ENCODE measurements at places on chromosomes 7 and 10.

DNA sequence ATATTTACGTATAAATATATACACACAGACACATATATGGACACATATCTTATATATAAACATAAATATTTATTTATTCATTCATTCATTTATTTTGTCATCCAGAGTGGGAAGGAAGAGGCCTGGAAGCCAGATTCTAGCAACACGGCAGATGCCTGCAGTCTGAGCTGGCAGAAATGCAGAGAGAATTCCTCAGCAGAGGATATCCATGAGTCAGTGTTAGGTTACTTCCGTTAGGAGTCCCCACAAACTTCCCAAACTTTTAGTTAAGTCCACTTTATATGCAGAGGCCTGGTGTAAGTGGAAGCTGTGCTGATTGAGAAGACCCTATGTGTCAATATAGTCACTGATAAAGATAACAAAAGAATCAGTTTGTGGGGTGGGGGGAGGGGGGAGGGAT is 89.6 kb downstream of the PPP1R17 start:
- DNase-seq, result no peak

GRCh38 chr10:127740596-127740995 is 3.6 kb downstream of the FOXI2 start:
- DNase-seq, result no peak

DNA sequence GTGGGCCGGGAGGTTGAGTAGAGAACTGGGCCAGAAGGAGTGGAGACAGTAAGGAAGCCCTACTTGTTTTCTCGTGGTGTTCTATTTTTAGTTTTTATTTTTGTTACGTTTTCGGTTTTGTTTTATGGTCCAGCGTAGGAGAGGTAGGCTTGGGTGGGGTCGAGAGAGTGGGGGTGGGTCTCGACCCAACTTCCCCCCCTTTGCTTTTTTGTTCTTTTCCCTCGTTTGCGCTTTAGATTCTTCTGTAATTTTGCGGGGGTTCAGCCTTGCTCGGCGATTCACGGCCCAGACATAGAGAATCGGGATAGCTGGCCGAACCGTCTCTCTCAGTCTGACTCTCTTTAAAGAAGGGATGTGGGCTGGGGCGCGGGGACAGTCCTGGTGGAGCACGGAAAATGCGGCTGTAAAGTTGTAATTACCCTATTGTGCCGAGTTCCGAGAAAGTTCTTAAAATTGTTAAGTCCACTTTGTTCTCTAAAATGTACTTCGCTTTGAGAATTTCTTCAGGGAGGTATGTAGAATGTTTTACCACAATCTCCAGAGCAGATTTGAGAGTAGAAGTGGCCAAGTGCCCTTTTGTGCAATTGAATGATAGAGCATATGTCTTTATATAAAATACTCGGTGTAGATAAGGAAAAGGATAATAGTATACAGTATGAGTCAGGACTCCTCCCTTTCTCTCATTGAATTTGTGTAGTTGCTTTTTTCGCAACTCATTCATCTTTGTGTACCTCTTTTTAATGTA is 816 bp downstream of the DMTF1 start:
- DNase-seq, result peak; percentile 72

- DNase-seq, result peak; percentile 70
Observed at GRCh38 chr10:86535132-86535882, 13.7 kb upstream of the WAPL start.

GRCh38 chr7:127586346-127586745 is 950 bp upstream of the GCC1 start:
- no peak for DNase-seq

DNA sequence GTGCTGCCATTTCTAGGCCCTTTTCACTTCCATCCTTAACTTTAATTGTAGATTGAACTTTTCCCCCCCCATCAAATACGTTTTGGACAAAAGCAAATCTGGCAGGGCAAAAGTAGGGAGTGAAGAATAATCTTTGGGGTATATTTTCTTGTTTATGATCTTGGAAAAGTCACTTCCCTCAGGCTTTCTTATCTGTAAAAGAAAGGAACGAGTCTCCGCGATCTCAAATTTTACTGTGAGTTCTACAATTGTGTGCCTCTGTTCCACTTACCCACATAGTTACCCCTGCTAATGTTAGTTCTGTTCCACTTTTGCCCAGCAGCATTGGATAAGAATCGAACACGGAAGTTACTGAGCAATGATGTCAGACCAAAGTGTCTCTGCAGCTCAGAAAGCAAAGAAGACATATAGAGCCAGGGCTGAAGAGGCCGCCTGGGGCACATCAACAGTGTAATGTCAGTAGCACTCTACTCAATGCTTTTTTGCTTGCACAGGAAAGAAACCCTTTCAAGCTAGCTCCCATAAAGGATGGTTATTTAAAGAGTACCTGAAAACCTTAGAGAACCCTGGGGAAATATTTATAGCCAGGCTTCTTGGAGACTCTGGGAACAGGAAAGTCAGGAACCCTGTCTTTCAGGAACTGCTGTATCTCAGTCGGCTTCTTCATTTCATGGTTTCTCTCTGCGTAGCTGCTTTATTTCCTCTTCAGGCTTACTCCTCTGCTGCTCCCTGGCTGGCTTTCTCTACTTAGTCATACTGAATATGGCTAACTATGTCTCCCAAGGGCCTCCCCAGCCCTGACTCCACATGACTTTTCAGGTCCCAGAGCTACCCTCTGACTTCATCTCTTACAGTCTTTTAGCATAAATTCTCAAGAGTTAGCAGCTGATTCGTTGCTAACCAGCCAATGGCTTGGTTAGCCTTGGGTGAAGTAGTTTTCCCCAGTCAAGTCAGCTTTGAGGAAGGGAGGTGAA is 123.7 kb upstream of the FAM3C start:
- DNase-seq, result no peak

- no peak for DNase-seq
Observed at GRCh38 chr10:129952378-129953118, 11.5 kb downstream of the EBF3 start.

DNA sequence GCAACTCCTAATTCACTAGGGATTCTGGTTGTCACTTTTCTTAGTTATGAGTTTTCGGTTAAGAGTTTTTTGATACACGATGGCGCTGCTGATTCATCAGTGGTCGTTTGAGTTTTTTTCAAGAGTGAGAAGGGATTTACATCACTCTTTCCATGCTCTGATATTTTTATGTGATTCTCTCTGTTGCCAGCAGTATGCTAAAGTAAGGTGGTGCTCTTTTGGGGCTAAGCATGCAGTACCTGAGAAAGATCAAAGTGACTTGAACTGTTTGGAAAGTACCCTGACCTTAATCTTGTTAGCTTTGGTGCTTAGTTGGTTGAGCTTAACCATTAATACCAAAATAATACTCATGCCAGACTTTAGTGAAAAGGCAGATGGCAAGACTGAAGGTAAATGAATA is 28.1 kb downstream of the STAMBPL1 start:
- no peak for DNase-seq
